ENCODE measurements at places on chromosomes 1 and 21.
A peak's percentile ranks its signal among the peaks of the same experiment; 100 is the strongest.

GRCh38 chr1:41894101-41894807 is 24.5 kb downstream of the HIVEP3 start:
- no peak for DNase-seq

GRCh38 chr1:19979494-19979977 is at the start of gene PLA2G2A:
Gene PLA2G2A, minus strand, starts transcription at chr1:19979618. Its CDS starts 845 bp downstream, at chr1:19978773.
- no peak for DNase-seq

DNA sequence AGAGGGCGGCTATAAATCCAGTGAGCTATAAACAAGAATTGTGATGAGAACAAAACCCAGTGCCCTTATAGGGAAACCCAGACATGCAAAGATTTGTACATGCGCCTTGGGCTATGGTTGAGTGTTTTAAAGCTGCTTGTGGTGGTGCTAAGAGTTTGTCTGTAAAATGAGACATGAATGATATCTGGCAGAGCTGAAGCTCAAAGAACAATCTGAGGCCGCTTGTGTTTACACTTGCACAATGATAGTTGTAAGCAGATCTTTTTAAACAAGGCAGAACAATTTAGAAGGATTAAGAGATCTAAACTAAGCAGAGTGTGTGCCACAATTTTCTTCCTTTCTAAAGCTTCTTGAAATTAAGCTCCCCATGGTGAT is 80.4 kb upstream of the ADAMTS5 start:
- DNase-seq: no peak

- DNase-seq: peak; percentile 2
Observed at GRCh38 chr1:230424391-230425251, 1.5 kb downstream of the PGBD5 start.

DNA sequence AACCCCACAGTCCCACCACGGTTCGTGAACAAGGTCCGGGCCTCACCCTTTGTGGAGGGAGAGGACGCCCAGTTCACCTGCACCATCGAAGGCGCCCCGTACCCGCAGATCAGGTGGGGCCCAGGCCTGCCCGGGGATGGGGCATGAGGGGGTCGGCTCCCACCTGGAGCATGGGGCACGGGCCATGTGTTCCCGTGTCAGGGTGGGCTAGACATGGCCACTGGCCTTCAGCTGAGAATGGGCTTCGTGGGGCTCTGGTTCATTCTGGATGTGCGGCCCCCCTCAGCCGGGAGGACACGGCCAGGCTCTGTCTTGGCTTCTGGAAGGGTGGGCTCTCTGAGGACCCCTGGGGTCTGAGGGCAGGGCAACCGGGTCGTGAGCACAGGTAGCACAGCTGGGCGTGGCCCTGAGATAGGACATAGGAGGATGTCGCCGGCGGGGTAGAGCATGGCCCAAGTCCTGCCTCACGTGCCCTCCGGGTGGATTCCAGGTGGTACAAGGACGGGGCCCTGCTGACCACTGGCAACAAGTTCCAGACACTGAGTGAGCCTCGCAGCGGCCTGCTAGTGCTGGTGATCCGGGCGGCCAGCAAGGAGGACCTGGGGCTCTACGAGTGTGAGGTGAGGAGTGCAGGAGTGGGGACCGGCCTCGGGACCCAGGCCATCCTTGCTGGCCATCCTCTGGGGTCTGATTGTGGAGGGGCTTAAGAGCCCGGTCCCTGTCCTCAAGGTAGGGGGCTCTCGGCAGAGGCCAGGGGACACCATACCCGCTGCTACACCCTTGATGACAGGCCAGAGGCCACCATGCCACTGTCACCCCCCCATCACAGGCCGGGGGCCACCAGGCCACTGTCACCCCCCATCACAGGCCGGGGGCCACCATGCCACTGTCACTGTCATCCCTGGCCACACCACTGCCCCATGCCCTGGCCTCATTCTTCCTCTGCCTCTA is 55.5 kb downstream of the TRIM11 start:
- no peak for DNase-seq

DNA sequence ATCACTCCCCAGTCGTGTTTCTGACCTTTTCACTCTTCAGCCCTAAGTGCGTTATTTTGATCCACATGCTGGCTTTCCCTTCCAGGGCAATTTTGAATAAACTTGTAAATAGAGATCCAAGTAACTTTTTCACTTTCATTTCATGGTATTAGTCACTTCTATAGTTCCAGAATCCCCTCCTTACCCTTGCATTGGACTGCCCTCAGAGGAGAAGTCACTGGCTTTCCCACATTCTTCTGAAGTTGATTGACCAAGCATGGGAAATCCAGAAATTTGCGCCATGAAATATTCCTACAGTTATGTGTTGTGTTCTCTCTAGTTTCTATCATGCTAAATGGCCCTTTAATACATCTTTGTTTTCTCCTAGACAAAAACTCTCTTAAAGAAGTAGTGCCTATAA is 177.3 kb upstream of the GORAB start:
- no peak for DNase-seq

GRCh38 chr1:154490317-154490716 is 11.7 kb upstream of the TDRD10 start:
- no peak for DNase-seq

DNA sequence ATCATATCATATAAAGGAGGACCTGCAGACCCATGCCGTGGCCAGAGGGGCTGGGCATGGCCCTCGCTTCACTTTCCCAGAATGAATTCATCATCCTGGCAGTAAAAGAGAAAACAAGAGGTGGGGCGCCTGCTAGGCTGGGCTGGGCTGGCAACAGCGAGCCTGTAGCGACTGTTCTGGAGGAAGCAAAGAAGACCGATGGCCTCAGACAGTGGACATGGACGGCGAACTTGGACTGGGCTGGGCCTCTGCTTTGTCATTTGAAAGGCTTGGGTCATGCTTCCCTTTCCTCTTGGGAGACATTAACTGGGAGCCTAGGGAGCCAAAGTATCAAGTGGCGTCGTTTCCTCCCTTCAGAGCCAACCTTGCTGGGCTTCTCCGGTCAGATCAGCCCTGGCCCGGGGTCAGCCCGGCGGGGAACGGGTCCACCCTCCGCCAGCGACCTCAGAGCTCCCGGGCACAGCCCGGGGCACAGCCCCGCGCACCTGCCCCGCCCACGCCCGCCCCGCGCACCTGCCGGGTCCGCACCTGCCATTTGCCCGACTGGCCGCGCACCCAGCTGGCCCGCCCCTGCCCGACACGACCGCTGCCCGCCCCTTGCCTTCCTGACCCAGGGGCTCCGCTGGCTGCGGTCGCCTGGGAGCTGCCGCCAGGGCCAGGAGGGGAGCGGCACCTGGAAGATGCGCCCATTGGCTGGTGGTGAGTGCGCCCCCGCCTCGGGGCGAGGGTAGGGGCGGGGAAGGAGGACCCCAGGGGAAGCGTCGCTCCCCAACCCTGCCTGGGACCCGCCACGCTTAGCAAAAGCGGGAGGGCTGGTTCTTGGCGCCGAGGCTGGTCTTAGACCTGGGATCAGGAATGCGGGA is at the start of gene FAM3B:
Gene FAM3B (plus strand): TSS at position 602 of the 863 bp plus-strand sequence. CDS start 79 bp downstream, at position 681.
- no peak for DNase-seq

GRCh38 chr21:46515109-46515508 is 56.4 kb downstream of the DIP2A start:
- DNase-seq: no peak

GRCh38 chr1:218664385-218665170 is 319.4 kb downstream of the TGFB2 start:
- DNase-seq: no peak

- no peak for DNase-seq
Observed at GRCh38 chr1:116855191-116855619, 54.5 kb upstream of the PTGFRN start.

DNA sequence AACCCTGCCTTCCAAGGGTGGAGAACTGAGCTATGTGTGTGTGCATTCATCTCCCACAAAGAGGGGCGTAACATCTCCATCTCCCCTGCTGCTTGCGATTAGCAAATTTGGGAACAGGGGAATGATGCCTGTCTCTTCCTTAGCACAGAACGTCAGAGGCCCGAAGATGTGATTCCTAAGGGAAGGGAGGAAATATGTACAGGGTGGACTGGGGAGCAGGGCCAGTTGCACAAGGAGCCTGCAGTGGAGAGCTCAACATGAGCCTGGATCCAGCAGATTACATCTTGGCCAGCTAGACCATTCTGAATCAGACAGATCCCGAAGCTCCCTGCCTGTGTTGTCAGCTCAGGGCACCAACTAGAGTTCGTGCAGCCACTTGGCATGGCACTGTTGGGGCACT is 118.1 kb downstream of the NGF start:
- DNase-seq: no peak

- no peak for DNase-seq
Observed at GRCh38 chr1:36383240-36383639, 2.5 kb downstream of the STK40 start.

DNA sequence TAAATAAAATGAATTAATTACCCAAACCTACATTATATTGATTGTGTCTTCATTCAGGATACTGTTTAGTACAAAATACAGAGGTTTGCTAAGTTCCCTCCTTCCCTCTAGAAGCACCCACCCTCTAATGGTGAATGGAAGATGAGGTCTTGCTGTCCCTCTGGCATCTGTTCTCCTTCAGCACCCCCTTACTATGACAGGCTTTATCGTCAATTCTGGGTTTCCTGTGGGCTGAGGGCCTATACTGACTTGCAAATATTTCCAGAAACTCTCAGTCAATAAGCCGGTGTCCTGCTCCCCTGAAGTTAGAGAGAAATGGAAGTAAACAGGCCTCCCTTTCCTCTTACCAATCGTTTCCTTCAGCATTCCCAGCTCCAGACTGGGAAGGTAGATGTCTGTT is 13.2 kb downstream of the LAX1 start:
- DNase-seq: no peak

- DNase-seq: no peak
Observed at GRCh38 chr1:15816674-15817073, 9.2 kb upstream of the UQCRHL start.

DNA sequence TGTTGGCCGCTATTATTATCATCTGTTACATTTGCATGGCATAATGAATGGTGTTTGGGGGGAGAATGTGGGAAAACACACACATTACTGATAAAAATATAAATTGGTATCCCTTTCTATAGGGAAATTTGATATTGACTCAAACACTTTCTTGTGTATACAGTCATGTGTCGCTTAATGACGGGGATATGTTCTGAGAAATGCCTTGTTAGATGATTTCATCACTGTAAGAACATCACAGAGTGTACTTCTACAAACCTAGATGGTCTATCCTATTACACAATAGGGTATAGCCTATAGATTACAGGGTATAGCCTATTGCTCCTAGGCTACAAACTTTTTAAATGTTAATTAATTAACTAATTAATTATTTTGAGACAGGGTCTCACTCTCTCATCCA is 67.2 kb upstream of the B3GALNT2 start:
- DNase-seq: no peak
